Renal pelvis (tissue), 12 donors: ENCODE measurements at places on chromosomes 6 and 20. TPM values are rescaled to one million over a fixed set of nuclear protein-coding genes. Genes with fewer than 3 reads are reported as not detected.

DNA sequence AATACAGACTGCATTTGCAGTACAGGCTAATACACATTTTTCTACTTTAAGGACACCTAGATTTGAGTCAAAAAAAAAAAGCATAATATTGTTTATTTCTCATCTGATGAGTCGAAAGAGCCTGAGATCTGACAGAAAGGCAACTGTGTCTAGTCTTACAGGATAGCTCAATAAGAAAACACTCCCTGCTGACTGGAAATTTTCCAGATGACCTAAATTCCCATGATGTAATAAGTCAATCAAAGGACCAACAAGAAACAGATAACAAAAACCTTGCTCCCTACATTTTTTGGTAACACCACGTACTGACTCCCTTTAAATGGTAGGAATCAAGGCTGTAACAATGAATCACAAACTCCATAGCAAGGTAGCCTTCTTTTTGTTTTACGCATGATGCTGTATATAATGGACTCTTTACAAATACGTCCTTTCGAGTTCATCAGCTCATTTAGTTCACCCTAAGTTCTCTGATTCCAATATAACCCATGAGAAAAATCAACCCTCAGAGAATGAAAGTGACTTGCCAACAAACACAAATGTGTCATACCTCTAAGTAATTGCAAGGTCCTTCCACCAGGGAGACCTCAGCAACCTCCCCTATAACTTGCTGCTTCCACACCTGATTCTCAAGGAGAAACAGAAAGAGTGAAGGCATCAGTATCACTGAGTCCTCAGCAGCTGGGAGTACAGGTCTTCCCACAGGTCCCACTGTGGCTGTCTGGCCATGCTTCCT, 12.1 kb downstream of the TBX18 start:
- DNase-seq = no peak

- no peak for DNase-seq
These were observed 11.8 kb upstream of the KCNQ2 start for GRCh38 chr20:63484236-63484635.

DNA sequence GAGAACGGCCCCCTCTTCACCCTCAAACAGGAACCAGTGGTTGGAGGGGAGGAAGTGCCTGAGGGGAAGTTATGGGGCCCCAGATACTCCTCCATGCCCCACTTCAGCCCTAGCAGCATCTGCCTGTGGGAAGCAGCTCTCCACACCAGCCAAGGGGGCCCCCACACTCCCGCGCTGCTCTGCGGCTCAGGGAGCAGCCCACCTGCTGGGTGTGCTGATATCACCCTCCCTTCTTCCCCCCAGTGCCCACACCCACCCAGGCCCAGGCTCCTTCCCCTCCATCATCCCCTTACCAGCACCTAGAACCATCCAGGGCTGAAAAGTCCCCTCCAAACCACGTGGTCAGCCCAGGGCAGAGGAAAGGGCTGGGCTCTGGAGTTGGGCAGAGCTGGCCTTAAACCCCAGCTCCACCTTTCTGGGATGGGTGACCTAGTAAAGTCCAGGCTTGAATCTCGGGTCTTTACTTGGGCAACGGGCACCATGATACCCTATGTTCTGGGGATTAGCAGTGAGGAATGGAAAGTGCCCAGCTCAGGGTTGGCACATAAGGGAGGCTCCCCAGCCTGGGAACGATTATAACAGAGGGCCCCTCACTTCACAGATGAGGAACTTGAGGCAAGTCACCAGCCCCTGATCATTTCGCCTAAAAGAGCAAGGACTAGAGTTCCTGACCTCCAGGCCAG, 663 bp downstream of the LST1 start:
- DNase-seq = no peak

GRCh38 chr6:165679326-165679725, 16.3 kb upstream of the PDE10A start:
- no peak for DNase-seq

DNA sequence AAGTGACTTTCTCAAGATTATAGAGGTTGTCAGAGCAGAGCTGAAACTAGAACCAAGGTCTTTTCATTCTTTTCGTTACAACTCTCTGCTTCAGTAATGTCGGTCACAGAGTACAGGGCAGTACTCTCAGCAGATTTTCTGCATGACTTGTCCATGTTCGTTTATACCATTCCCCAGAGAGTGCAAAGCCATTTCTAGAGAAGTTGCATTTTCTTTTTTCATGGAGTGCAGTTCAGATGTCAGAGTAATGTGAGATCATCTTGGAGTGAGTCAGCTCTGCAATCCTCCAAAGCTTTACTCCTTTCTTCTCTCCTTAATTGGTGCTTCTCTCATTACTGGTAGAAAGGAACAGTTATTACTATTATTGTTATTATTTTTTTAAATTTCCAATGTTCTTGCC, 115.6 kb upstream of the B3GAT2 start:
- DNase-seq = no peak

DNA sequence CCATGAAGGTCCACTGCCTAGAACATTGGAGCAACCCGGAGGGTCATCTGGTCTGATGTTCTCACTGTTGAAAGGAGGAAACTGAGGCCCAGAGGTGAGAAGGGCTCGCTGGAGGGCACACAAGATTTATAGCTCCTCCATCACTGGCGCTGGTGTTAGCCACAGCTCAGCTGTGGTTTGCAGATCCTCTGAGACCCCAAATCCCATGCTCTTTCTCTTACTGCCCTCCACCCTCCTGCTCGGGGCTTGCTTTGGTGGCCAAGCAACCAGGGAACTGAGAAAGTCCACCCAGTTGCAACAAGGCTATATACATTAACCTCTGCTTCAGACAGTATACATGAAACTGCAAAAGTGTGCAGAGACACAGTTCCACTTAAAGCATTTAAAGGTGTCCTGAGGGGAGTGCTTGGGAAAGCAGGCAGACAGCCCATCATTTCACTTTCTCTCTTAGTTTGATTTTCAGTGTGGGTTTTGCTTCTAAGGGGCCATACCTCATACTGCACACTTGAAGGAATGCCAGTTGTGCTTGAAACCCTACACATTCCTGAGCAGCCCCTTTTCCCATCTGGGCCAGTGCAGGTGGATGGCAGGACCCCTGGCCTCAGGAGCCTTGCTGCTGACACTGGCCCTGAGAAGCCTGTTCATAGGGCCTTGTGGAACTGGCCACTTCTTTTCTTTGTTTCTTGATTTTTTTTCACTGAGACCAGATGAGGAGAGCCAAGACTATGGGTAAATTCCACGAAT, 347.6 kb downstream of the CDC5L start:
- DNase-seq = no peak

IMPG1 gene
- polyA plus RNA-seq = 5.4 TPM
